Ascending aorta (tissue), 2 donors: ENCODE measurements at places on chromosomes 16 and 17.

DNA sequence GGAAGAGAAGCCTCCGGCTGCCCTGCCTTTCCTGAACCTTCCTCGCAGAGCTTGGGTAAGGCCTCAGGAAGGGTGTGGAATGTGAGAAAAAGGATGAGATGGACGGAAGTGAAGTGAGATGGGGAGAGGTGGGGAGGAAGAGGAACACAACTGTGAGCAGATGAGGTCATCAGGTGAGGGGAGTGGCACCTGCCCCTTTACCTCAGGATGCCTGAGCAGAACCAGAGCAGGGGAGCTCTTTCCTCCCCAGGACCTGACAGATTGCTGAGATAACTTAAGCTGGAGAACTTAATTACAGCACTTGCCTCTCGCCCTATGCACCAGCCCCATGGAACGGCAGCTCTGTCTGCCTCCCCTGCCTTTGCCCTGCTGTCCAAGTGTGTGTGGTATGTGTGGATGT, 29.8 kb downstream of the TMEM132E start:
- no peak overlapping the region for H3K27ac ChIP-seq
- H3K4me1 ChIP-seq = no peaks in the 10 kb centered on the region
- H3K27me3 ChIP-seq = no peaks in the 10 kb centered on the region
- DNase-seq = no peak

DNA sequence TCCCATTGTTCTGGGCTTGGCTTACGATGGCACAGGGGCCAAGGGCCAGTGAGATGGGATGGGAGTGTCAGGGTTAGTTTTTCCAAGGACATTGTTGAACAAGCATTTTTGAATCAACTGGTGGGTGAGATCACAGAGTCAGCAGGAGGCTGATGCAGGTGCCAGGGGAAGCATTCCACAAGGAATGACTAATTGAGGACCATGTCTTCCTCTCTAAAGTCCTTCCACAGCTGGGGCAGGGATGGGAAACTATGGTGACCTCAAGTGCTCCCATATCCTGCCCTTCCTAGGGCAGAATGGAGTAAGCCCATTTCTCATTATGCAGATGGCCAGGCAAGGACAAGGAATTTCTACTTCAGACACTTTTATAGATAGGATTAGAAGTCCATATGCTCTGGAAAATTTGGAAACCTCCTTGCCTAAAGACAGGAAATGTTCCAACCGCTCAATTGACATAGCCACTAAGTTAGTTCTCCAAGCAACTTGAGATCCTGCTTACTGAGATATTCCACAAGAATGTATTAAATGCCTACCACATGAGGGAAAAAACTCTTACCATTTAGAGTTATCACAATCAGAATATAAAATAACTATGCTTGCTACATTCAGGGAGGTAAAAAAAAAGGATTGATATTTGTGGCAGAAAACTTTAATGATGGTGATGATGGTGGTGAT, 21.2 kb upstream of the ENGASE start:
- no peaks in the 10 kb centered on the region for H3K27me3 ChIP-seq
- peak overlapping the region; percentile 89 for H3K27ac ChIP-seq
- no peak overlapping the region for H3K4me3 ChIP-seq
- peaks cover 3% of the 10 kb centered on the region for H3K4me1 ChIP-seq

DNA sequence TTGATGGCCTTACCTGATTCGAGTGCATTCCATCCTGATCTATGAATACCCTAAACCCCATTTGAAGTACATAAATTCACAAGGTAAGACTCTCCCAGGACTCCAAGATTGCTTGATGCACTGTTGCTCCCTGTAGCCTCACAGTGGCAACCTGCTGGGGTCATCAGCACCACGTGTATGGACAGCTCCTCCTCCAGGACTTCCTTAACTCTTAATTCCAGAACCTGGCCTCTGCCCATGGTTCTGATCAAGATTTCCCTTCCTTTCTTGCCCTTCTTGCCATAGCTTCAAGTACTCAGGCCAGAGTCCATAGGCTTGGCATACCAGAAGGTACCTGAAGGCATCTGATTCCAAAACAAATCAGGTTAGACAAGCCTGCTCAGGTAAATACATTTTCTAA, 34.0 kb upstream of the NLK start:
- H3K27ac ChIP-seq = no peak overlapping the region
- H3K36me3 ChIP-seq = no peaks in the 10 kb centered on the region
- H3K4me3 ChIP-seq = no peak overlapping the region
- no peak for DNase-seq

GRCh38 chr16:66419527-66419926, 7.6 kb upstream of the BEAN1 start:
- H3K4me3 ChIP-seq = no peak overlapping the region
- H3K4me1 ChIP-seq = no peaks in the 10 kb centered on the region
- no peaks in the 10 kb centered on the region for H3K27me3 ChIP-seq
- H3K36me3 ChIP-seq = no peaks in the 10 kb centered on the region
- DNase-seq = no peak
- no peak overlapping the region for H3K27ac ChIP-seq

DNA sequence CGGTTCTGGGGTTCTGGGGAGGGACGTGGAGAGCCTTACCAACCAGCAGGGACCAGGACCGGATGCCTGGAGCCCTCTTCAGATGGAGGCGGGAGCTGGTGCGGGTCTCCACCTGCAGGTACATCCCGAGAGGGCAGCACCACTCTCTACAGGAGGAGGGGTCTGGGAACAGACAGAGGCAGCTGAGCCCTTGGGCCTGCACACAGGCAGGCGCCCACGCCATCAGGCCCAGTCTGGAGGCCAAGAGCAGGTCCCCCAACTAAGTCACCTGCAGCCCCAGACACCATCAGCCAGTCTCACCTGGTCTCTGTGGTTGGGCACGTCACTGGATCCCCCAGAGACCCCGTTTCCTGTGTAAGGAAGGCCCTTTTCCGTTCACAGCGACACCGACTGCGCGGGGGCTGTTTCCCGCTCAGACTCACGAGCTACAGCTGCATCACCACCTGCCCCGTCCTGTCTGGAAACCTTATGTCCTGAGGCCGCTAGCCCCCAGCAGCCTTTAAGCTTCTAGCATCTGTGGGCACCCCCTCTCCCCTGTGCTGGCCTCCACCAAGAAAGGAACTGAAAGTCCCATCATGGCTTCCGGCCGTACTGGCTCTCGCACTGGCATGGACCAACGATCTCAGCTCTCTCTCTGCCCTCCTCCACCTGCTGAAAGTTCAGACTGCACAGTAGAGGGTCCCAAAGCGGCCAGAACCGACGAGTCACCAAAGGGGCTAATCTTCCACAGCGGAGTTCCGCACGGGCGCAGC, 1.2 kb downstream of the CYBC1 start:
- H3K4me3 ChIP-seq = peak overlapping the region; percentile 100
- H3K27ac ChIP-seq = peak overlapping the region; percentile 90
- H3K27me3 ChIP-seq = no peaks in the 10 kb centered on the region

GRCh38 chr17:3754458-3755334, 31.0 kb downstream of the HASPIN start:
- no peak overlapping the region for H3K27ac ChIP-seq
- H3K4me1 ChIP-seq = no peaks in the 10 kb centered on the region
- no peaks in the 10 kb centered on the region for H3K36me3 ChIP-seq
- no peak overlapping the region for H3K4me3 ChIP-seq

- H3K27me3 ChIP-seq = no peaks in the 10 kb centered on the region
- H3K4me1 ChIP-seq = no peaks in the 10 kb centered on the region
- no peaks in the 10 kb centered on the region for H3K36me3 ChIP-seq
- H3K27ac ChIP-seq = no peak overlapping the region
- no peak for DNase-seq
Measured at GRCh38 chr17:41003926-41004325, 4.2 kb upstream of the KRTAP3-2 start.

DNA sequence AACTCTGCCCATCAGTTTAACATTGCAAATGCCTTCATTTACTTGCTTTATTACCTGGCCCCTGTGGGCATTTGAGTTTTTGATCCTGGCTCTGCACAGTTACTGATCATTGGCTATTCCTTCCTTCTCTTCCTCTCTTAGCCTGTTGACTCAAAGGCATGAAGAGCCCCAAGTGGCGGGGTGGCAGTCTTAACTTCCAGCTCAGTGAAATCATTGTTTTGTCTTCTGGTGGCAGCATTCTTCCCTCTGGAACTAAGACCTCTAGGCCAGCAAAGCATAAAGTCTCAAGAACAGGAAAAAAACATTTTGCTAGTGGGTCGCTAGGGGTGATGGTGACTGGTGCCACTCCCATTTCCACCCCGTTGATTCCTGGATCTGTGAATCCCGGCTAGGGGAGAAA, 52.3 kb upstream of the MRTFB start:
- DNase-seq = no peak
- peak overlapping the region; percentile 29 for H3K27ac ChIP-seq
- peaks cover 9% of the 10 kb centered on the region for H3K4me1 ChIP-seq
- no peak overlapping the region for H3K4me3 ChIP-seq

GRCh38 chr17:78399028-78399692, 20.7 kb downstream of the PGS1 start:
- H3K27me3 ChIP-seq = no peaks in the 10 kb centered on the region
- no peak overlapping the region for H3K4me3 ChIP-seq
- H3K27ac ChIP-seq = no peak overlapping the region

- no peaks in the 10 kb centered on the region for H3K36me3 ChIP-seq
- no peak for DNase-seq
- no peaks in the 10 kb centered on the region for H3K27me3 ChIP-seq
- H3K4me1 ChIP-seq = peaks cover 39% of the 10 kb centered on the region
- H3K4me3 ChIP-seq = peak overlapping the region; percentile 96
- H3K27ac ChIP-seq = peak overlapping the region; percentile 100
Measured at GRCh38 chr17:81518113-81518784, 5.7 kb upstream of the ACTG1 start.

GRCh38 chr17:16150251-16150856, 65.0 kb downstream of the NCOR1 start:
- DNase-seq = no peak
- H3K36me3 ChIP-seq = peaks cover 29% of the 10 kb centered on the region
- H3K4me1 ChIP-seq = no peaks in the 10 kb centered on the region
- H3K27me3 ChIP-seq = no peaks in the 10 kb centered on the region
